ENCODE measurements at places on chromosomes 16 and 17.

DNA sequence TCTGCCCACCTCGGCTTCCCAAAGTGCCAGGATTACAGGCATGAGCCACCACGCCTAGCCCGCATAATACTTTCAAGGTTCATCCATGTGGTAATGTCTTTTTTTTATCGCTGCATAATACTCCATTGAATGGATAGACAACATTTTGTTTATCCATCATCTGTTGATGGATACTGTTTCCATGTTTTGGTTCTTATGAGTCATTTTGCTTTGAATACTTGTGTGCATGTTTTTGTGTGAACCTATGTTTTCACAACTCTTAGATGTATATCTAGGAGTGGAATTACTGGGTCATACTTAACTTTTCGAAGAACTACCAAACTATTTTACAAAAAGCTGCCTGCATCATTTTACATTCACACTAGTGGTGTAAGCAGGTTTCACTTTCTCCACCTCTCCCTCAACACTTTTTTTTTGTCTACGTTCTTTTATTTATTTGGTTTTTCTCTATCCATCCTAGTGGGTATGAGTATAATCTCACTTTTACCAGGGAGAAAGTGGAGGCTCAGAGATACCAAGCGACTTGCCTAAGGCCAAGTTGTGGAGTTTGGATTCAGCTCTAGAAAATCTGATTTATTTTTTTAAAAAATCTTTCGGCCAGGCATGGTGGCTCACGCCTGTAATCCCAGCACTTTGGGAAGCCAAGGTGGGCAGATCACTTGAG lies 151.2 kb downstream of the CMIP start:
- DNase-seq: no peak

GRCh38 chr16:4664538-4665418 lies 28.6 kb upstream of the NUDT16L1 start:
- DNase-seq: no peak

DNA sequence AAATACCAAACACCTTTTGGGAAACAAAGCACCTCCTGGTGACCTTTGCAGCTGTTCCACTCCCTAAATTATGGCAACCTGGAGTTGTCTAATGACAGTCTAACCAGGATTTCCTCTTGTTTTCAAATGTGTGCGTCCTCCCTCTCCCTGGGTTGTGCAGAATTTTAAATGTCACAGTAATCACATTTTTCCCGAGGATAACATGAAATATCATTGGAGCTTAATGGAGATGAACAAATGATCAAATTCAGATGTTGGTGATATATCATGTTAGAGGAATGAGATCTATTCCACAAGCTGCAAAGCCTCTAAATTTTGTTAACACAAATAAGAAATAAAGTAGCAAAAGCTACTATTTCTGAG lies 86.9 kb upstream of the HLF start:
- no peak for DNase-seq

GRCh38 chr16:84537491-84538151 lies 33.2 kb upstream of the MEAK7 start:
- DNase-seq: no peak

DNA sequence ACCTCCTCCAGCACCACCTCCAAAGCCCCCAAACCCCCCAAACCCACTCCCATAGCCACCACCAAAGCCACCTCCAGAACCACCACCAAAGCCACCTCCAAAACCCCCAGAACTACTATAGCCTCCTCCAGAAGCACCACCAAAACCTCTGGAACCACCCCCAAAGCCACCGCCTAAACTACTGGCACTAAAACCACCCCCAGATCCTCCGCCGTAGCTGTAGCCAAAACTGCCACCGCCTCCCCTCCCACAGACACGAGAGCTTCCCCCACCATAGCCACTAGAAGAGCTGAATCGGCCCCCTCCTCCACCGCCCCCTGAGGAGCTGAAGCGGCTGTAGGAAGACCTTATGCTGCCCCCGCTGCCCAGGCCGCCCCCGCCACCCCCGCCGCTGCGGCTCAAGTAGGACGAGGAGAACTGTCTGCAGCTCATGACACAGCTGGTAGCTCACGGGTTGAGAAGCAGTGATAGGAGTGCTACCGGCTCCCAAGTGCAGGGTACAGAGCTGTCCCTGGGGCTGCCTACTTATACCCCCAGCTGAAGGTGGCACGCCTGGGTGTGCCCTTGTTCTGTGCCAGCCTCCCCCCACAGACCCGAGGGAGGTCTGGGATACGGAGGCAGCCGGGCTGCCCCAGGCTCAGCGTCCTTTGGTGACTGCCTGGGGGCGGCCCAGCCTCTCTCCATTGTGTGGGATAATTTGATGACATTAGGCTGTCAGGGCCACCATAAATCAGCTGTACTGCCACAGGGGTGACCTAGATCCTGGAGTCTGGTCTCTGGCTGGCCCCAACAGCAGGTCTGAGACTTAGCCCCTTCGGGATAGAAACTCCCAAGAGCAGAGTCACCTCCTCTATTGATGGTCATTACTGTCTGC lies at the start of gene KRT9:
Gene KRT9, minus strand, starts transcription at position 499 of the 874 bp plus-strand sequence. Its CDS starts 67 bp downstream, at position 432.
- no peak for DNase-seq

GRCh38 chr17:27762527-27763305 lies 37.6 kb downstream of the NOS2 start:
- no peak for DNase-seq

DNA sequence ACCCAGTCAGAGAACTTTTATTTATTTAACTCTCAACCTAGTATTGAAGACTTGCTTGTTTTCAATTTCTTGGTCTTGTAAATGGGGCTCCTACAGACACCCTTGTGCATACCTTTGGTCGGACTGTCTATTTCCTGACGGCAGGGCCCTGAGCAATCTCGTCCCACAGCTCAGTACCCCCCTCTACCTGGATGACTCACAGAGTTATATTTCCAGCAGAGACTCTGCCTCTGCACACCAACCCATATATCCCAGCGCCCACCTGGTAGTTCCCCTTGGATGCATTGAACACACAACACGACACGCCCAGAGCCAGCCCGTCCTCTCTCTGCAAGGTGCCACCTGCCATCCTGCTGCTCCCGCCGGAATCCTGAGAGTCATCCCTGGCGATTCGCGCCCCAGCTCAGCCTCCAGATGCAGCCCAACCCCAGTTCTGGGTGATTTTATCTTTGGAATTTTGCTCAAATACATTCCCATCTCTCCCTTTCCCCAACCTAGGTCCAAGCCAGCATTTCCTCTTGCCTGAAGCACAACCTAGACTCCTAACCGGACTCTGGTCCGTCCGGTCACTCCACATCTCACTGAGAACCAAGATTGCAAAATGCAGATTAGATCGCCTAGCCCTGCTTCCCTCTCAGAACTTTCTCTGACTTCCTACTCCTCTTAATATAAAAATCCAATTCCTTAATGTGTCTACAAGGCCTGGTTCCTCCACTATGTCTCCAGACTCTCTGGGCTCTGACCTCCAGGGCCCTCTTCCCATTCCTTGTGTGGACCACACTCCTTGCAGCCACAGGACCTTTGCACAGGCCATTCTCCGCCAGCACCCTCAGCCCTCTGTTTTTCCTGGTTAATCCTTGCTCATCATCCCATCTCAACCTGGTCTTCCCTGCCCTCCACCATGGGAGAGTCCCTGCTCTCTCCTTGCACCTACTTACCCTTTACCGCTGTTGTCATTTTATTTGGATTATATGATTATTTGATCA lies 129.2 kb downstream of the SEC14L1 start:
- no peak for DNase-seq

- DNase-seq: no peak
These were observed 187.7 kb downstream of the CBLN1 start for GRCh38 chr16:49093939-49094338.

- no peak for DNase-seq
These were observed 1.2 kb downstream of the AP2B1 start for GRCh38 chr17:35588196-35588920.

GRCh38 chr17:18042983-18043382 lies 3.8 kb downstream of the GID4 start:
- DNase-seq: no peak

GRCh38 chr16:30355954-30356308 lies 823 bp upstream of the CD2BP2 start:
- DNase-seq: no peak

DNA sequence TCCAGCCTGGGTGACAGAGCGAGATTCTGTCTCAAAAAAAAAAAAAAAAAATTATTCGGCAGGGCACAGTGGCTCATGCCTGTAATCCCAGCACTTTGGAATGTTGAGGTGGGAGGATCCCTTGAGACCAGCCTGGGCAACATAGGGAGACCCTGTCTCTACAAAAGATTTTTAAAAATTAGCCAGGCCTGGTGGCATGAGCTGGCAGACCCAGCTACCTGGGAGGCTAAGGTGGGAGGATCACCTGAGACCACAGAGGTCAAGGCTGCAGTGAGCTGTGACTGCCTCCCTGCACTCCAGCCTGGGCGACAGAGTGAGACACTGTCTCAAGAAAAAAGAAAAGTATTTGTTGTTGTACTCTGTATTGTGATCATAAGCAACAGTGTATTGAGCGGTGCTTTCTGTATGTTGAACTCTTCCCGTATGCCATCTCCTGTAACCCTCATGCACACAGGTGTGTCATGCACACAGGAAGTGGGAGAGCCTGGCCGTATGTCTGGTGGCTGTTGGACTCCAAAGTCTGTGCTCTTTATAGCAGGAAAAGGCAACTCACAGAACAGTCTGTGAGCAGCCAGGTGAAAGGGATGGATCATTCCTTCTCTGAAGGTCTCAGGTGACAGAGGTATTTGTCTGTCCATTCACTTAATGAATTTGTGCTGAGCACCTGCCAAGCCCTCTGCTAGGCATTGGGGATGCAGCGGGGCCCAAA lies 17.1 kb downstream of the CDH1 start:
- DNase-seq: no peak

GRCh38 chr17:46064460-46064859 lies 65.4 kb downstream of the STH start:
- no peak for DNase-seq

DNA sequence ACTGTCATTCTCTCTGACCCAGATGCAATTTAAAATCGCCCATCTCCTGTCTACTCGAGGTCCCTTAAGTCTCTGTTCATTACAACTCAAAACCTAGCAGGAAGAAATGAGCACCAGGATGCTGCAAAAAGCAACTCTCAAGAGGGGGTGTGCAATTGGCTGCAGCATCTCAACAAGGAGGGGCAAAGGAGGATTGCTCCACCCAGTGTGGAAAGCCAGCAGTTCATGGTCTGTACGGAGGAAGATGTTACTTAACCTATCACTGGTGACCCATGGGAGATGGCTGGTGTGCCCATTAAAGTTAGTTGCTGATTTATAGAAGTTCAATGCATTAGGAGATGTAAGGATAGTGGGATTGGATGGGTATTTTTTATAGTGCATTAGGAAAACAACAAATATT lies 147.4 kb downstream of the CDK5R1 start:
- no peak for DNase-seq

GRCh38 chr17:30395398-30396022 lies 16.8 kb downstream of the CPD start:
- DNase-seq: no peak

- DNase-seq: no peak
These were observed 38.3 kb upstream of the SKAP1 start for GRCh38 chr17:48468299-48468698.

GRCh38 chr16:31129568-31130335 lies 5.8 kb downstream of the PRSS8 start:
- no peak for DNase-seq

DNA sequence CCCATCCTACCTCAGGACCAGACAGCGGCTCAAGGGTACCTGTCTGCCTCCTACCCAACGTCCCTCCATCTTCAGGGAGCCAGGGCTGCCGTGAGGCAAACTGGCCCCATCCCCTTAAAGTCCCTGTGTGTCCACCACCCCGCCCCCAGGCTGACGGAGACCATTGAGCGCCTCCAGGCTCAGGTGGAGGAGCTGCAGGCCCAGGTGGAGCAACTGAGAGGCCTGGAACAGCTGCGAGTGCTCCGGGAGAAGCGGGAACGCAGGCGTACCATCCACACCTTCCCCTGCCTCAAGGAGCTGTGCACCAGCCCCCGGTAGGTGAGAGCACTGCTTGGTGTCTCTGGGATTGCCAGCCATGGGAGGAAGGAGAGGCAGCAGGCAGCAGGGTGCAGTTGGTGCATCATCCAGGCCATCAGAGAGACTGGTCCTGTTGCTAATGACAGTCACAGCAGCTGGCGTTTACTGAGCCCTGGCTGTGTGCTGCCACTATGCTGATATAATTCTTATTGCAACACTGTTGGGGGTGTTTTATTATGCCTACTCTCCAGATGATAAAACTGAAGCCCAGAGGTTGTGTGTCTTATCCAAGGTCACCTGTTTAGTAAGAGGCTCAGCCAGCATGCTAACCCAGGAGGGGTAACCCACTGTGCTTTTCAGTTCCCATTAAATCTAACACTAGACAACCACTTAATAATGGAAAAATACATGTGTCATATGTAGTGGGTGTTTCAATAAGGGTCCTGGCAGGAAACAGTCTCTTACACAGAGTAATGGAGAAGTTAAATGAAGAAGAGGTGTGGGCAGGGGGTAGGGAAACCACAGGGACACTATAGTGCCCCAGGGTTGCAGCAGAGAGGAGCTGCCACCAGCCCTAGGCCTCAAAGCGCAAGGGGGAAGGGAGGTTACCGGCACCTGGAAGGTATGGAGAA lies 10.3 kb upstream of the MRPL58 start:
- no peak for DNase-seq

GRCh38 chr17:50541402-50541715 lies 5.6 kb upstream of the SPATA20 start:
- no peak for DNase-seq

DNA sequence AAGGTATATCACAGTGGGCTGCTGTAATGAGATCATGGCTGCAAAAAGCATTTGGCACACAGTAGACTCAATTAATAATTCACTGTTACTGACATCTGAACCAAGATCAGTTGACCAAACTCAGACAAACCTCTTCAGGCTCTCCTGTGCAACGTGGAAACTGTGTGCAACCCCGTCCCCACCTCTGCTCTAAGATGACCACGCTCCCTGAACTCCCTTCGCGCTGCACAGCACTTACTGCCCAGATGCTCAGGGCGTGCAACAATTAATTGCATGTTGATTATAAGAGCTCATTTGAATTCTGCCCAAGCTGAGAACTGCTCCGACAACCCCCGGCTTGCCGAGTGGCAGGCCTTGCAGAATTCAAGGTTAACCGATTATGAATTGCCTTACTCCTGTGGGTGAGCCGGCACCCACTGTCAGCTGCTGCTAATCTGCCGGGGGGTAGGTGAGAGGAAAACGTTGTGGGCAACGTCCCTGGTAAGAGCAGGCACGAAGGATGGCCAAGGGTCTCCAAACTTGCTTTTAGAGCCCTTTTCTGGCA lies 1.3 kb upstream of the GSG1L start:
- DNase-seq: no peak

- DNase-seq: no peak
These were observed 41.6 kb upstream of the IRX6 start for GRCh38 chr16:55282441-55282840.

- DNase-seq: no peak
These were observed 108.9 kb upstream of the EEF2KMT start for GRCh38 chr16:5206331-5206990.

GRCh38 chr16:54588026-54588425 lies 301.4 kb upstream of the IRX3 start:
- DNase-seq: no peak

Data from cerebellar nuclear complex (tissue), 1 donor.